ENCODE measurements at places on chromosomes 11 and 22.

GRCh38 chr22:38103641-38104040, 6.8 kb downstream of the BAIAP2L2 start:
- DNase-seq = no peak

DNA sequence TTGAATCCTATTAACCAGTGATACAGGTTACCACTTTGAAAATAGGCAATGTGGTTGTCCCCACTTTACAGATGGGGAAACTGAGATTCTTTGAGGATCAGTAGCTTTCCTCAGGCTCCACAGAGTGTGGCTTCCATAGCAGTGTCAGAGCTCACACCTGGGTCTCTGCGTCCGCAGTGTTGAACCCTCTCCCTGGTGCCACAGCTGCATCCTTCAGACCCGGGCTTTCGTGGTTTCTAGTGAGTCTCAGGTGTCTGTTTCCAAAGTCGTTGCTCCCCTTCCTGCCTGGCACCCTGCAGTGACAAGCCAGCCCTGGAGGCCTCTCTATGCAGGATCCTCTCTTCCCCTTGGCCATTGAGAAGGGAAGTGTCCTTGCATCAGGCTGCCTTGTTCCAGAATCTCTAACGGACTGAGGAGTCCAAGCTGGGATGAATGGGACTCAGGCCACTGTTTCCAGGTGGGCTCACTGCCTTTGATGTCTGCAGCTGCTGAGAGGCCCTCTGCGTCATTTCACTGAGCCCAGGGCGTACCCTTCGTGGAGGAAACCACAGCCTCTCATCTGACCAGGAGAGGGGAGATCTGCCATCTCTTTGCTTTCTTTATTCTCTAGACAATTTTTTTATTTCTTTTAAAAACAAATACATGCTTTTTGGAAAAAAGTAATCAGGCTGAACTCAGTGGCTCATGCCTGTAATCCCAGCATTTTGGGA, 48.4 kb upstream of the MICAL2 start:
- DNase-seq = no peak

- DNase-seq = no peak
Observed at GRCh38 chr11:824292-824880, 3.3 kb upstream of the CRACR2B start.

DNA sequence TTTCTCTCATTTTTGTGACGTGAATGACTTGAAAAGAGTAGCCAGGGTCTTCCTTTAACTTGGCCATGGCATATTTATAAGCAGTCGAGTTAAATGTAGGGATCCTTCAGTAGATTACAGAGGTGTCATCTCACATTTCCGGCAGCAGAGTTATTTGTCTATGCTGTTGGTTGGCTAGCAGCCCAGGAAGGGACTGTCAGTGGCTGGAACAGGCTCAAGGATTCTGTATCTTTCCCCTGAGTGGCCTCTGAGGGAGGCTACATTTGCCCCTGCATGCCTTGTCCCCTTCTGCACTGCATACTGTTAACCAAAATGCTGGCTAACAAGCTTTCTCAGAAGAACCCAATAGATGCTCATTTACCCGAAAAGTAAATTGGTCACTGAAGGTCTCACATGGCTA, 187.6 kb downstream of the PGR start:
- DNase-seq = no peak

DNA sequence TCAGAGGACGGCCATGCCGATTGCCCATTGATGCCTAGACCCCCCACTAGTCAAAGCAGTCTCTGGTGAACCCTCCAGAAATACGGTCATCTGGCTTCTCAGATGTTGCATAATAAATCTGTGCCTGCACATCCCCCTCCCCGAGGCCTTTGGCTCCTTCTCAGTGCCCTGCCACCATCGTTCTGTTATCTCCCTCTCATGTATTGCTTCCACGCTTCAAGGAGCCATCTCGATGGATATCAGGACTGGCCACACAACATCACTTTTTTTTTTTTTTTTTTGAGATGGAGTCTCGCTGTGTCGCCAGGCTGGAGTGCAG, 1.6 kb upstream of the RRP7A start:
- no peak for DNase-seq

DNA sequence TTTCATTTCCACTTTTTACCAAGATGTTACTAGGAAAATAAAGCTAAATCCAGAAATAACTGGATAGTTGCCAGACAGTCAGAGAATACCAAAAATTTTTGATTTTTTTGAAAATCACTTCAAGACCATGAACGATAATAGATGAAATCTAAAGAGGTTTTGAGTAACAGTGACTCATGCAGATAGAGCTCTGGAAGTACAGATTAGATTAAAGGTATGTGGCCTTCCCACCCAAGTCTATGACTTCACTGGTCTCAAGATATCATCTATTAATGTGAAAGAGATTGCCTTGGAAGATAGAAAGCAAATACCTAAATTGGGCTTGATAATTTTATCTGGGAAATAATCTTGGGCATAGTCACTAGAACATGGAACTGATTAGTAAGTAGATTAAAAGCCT, 415.9 kb downstream of the METTL15 start:
- DNase-seq = no peak

- DNase-seq = no peak
Observed at GRCh38 chr11:38562562-38562961, 1964.5 kb upstream of the RAG2 start.

DNA sequence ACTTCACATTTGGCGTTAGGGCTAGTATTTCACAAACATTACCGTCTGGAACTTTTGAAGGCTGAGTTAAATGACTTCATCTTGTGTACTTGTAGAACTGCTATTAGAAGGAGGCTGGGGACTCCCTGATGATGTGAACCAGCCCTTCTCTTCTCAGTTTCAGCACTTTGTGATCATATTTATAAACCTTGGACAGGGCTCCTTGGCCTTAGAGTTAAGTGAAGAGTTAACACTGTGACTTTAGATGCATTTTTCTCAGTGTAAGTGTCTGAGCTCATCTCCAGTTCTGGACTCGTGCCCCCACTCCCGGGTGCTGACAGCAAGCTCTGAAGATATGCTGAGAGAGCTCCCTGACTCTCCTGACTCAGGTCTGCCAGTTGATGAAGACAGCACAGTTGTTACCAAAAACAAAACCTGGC, 8.4 kb downstream of the MIAT start:
- DNase-seq = no peak

GRCh38 chr11:57812634-57813033, 51.0 kb downstream of the CTNND1 start:
- no peak for DNase-seq

GRCh38 chr22:27573280-27574001, 228.1 kb downstream of the MN1 start:
- DNase-seq = no peak

GRCh38 chr11:36738292-36738861, 140.3 kb upstream of the RAG2 start:
- DNase-seq = no peak

GRCh38 chr11:61971248-61972111, 4.0 kb upstream of the FTH1 start:
- DNase-seq = peak; percentile 70

GRCh38 chr22:31107894-31108218, 488 bp upstream of the SELENOM start:
- no peak for DNase-seq

GRCh38 chr11:132008872-132009271, 638.5 kb downstream of the NTM start:
- DNase-seq = no peak

DNA sequence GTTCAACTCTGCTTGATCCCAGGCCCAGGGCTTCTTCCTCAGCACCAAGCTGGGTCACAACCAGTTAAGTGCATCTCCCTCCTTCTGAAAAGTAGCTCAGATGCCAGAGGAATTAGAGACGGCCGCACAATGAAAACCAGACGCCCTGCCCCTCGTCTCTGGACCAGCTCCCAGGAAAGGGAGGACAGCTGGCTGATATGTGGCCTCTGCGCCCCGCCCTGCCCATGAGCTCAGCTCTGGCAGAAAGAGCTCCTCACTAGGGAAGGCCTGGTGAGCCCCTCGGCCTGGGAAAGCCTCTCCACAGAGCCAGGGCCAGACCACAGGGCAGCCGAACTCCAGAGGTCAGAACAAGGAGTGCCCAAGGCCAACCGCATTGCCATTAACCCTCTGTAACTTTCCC, 18.1 kb upstream of the SCGB1A1 start:
- DNase-seq = no peak

DNA sequence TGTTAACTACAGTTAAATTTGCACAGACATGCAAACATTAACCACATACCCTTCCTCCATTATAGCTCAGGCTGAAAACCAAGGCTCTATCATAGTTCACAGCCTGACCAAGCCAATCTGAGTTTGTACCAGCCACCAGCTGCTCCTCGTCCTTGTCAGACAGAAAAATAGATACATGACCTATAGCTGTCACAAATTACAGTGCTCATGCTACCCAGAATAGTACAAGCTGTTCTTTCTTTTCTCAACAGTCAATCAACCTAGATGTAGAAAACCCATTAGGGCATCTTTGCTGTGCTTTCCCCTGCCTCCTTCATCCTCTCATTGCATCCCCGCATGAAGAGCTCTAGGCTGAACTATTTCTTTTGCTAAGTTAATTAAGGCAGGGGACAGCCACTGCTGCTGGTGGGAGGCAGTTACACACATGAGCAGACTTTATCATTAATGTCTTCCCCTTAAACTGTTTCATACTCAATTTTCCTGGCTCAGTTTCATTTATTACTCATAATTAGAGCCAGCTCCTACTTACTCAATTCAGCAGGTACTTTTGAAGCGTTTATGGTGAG, 148.3 kb downstream of the TRPC6 start:
- DNase-seq = no peak

- no peak for DNase-seq
Observed at GRCh38 chr11:73193251-73194033, 24.6 kb upstream of the P2RY2 start.

DNA sequence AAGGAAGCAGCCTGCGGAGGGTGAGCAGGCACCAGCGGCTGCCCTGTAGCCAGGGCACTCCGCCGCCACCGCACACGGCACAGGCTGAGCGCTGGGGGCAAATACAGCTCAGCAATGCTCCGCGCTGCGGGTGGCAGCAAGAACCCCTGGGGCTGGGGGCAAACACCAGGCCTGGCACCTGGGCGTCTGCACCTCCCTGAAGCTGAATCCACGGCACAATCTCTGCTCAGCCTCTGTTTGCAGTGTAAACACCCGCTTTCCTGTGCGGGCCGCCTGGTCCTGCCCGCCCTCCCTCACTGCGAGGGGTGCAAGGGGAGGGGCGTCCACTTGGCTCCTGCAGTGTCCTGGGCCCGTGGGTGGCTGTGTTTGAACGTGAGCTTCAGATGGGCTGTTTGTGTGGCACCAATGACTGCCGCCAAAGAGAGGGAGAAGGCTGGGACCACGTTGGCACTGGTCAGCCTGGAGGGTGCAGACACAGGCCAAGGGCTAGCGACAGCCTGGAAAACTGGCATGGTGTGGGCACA, 14.8 kb upstream of the MPPED1 start:
- no peak for DNase-seq

- DNase-seq = no peak
Observed at GRCh38 chr11:70428701-70429427, 30.5 kb downstream of the CTTN start.

DNA sequence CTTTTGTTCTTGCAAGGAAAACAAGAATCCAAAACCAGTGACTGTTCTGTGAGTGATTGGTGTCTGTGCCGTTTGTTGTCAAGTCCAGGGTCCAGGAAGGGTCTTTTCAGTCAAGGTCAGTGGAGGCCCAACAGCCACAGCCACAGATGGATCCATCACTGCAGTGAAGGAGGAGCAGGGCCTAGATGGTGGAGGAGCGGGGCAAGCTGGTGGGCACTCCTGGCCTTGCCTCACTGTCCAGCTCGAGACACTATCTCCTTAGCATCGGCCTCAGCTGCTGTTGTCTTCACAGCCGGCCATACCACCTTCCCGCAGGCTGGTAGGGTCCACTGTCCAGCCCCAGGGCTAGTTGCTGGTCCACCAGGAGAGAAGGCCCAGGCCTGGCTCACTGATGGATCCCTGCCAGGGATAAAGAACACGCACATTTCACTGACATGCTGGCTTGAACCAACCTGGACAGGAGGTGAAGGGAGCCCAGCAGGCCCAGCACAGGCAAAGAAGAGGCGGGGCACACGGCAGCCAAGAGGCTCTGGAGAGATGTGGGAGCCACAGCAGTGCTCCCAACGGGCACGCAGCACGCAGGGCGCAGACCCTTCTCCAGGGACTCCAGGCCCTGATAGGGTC, 15.2 kb downstream of the POLR3H start:
- no peak for DNase-seq

DNA sequence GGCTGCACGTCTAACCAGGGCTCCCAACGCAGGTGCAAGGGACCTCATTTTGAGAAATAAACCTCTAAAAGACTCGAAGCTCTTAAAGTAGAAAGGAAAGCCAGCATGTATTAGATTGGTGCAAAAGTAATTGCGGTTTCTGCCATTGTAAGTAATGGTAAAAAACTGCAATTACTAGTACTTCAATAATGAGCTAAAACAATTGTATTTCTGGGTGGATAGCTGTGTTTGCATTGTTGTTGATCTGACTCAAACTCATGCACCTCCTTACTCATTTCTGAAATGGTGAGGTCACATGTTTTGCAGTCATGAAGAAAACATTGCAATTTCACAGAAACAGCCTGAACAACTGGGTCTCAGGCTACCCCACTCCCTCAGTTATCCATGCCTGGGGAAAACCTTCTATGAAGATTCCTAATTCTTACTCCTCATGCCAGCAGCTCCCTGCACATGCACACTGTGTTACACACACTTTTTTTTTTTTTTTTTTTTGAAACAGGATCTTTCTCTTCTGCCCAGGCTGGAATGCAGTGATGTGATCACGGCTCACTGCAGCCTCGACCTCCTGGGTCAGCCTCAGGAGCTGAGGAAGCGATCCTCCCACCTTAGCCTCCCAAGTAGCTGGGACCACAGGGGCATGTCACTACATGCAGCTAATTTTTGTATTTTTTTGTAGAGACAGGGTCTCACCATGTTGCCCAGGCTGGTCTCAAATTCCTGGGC, 24.6 kb downstream of the VWCE start:
- DNase-seq = no peak
